CD14-positive monocyte (primary cell): ENCODE measurements at places on chromosomes 4 and X. TPM values are rescaled to one million over a fixed set of nuclear protein-coding genes. Genes with fewer than 3 reads are reported as not detected.
A peak's percentile ranks its signal among the peaks of the same experiment; 100 is the strongest.

Gene CXXC4
- polyA plus RNA-seq, result not detected

Gene GUCY1B1
- polyA plus RNA-seq, result 0.89 TPM

Gene CLCN3
- polyA plus RNA-seq, result 1.3 and 5.3 TPM in 2 replicates

Gene CCNB3
- not detected for polyA plus RNA-seq

Gene CENPVL1
- polyA plus RNA-seq, result not detected

Gene CNKSR2
- not detected for polyA plus RNA-seq

Gene SMIM31
- not detected for polyA plus RNA-seq

Gene CDS1
- polyA plus RNA-seq, result 0.13 TPM

Gene DCAF8L2
- polyA plus RNA-seq, result not detected

Gene PLP1
- not detected in 2 replicates for polyA plus RNA-seq

Gene STOX2
- not detected for polyA plus RNA-seq

Gene XAGE1A
- polyA plus RNA-seq, result not detected

DNA sequence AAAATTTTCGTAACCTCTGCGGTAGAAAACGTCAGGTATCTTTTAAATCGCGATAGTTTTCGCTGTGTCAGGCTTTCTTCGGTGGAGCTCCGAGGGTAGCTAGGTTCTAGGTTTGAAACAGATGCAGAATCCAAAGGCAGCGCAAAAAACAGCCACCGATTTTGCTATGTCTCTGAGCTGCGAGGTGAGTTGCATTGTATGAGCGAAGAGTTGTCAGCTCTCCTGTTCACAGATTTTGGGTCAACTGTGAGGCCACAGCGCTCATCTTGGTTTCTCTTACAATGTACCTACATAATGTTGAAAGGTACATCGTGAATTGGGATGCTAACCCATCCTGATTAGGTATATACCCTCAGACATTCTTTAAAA, 486 bp downstream of the CLCN3 start:
- H3K36me3 ChIP-seq, result no peaks in the 10 kb centered on the region
- peak overlapping the region; percentile 95 for H3K4me3 ChIP-seq
- peak overlapping the region; percentile 99 for H3K27ac ChIP-seq
- DNase-seq, result peak; percentile 12
- peaks cover 28% of the 10 kb centered on the region for H3K4me1 ChIP-seq

DNA sequence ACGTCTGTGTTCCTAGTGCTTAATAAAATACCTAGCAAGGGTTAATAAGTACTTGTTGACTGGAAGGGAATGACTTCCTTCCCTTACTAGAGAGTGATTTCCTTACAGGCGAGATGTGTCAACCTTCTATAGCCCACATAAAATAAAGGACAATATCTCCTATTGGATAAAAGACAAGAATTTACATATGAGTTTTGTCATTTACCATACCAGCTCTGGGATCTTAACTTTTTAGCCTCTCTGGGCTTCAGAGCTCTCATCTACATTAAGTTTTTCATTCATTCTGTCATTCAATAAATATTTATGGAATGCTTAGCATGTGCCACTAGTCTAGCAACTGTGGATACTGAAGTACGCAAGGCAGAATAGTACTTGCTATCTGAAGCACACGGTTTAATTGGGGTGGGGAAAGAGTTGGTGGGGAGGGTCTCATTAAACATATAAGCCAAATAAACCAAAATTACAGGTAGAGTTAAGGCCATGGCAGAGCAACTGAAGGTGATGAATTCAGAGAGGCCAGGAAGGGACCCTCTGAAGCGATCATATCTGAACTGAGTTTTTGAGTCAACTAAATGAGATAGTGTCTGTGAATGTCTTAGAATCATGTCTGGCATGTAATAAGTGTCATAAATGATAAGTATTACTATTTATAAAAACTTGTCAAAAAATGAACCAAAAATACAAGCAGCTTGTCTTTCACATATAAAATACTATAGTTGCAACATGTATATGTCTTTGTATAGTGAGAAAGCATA, 91.6 kb upstream of the BMP2K start:
- H3K27ac ChIP-seq, result no peak overlapping the region
- no peaks in the 10 kb centered on the region for H3K36me3 ChIP-seq
- H3K27me3 ChIP-seq, result no peaks in the 10 kb centered on the region
- no peak overlapping the region for H3K4me3 ChIP-seq
- no peaks in the 10 kb centered on the region for H3K4me1 ChIP-seq

- no peak overlapping the region for H3K27ac ChIP-seq
- no peaks in the 10 kb centered on the region for H3K36me3 ChIP-seq
- H3K27me3 ChIP-seq, result no peaks in the 10 kb centered on the region
- no peak overlapping the region for H3K4me3 ChIP-seq
These were observed 83.2 kb downstream of the SH3KBP1 start for GRCh38 chrX:19804151-19804550.

DNA sequence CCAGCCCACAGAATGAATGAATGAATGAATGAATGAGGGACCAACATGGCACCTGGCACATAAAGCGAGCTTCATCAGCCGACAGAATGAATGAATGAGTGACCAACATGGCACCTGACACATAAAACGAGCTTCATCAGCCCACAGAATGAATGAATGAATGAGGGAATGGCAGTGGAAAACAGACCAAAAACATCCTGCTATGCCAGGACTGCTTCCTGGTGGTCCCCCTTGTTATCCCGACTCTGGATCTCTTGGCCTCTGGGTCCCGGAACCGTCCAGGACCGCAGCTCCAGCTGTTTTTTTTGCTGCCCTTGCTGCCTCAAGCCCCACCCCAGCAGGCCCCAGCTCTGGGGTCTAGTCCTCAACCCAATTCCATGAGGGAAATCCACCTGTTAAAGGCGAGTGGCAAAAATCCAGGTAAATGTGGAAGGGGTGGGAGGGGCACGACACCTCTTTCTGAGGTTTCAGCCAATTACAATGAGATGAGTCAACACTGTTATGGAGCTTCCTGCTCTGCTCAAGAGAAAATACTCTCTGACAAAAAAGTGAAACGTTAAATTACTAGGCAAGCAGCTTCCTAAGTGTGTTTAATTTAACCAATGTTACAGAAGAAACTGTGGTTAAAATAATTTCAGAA, 72.0 kb upstream of the MTNR1A start:
- H3K36me3 ChIP-seq, result no peaks in the 10 kb centered on the region
- no peak for DNase-seq
- H3K4me3 ChIP-seq, result no peak overlapping the region
- H3K4me1 ChIP-seq, result no peaks in the 10 kb centered on the region
- no peaks in the 10 kb centered on the region for H3K27me3 ChIP-seq

- no peak for DNase-seq
- no peak overlapping the region for H3K4me3 ChIP-seq
- peaks cover 4% of the 10 kb centered on the region for H3K4me1 ChIP-seq
- H3K27ac ChIP-seq, result no peak overlapping the region
- H3K27me3 ChIP-seq, result no peaks in the 10 kb centered on the region
These were observed 20.2 kb downstream of the CCNG2 start for GRCh38 chr4:77177199-77177598.

GRCh38 chrX:144715337-144715736, 532.0 kb upstream of the SPANXN1 start:
- no peak for DNase-seq
- H3K36me3 ChIP-seq, result no peaks in the 10 kb centered on the region
- H3K27me3 ChIP-seq, result no peaks in the 10 kb centered on the region
- H3K4me3 ChIP-seq, result no peak overlapping the region
- no peaks in the 10 kb centered on the region for H3K4me1 ChIP-seq

- H3K4me1 ChIP-seq, result no peaks in the 10 kb centered on the region
- DNase-seq, result no peak
These were observed 1049.8 kb upstream of the GRIA3 start for GRCh38 chrX:122134291-122134690.

GRCh38 chr4:149031399-149031798, 589.2 kb upstream of the NR3C2 start:
- no peak overlapping the region for H3K27ac ChIP-seq
- no peak for DNase-seq
- H3K4me3 ChIP-seq, result no peak overlapping the region
- H3K4me1 ChIP-seq, result no peaks in the 10 kb centered on the region
- H3K36me3 ChIP-seq, result no peaks in the 10 kb centered on the region
- H3K27me3 ChIP-seq, result no peaks in the 10 kb centered on the region

DNA sequence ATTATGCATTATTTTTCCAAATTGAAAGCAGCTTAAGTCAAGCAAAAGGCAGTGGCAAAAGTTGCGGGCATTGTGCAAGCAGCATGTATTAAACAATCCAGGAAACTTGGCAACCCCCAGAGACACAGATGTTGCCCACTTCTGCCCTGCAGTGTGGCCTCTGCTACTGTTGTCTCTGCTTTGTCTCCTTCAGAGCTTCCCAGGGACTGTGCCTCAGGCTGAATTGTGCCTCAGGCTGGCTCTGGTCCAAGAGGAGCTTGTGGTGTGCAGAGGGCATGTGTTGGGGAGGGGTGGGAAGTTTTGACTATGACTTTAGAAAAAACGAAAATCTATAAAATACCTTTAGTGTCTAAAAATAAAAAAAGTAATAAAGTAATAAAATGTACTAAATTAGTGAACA, 201.4 kb downstream of the CCSER1 start:
- DNase-seq, result no peak
- H3K4me1 ChIP-seq, result peaks cover 4% of the 10 kb centered on the region
- no peaks in the 10 kb centered on the region for H3K36me3 ChIP-seq
- H3K27ac ChIP-seq, result no peak overlapping the region

GRCh38 chr4:65535113-65535512, 135.2 kb downstream of the EPHA5 start:
- no peaks in the 10 kb centered on the region for H3K36me3 ChIP-seq
- DNase-seq, result no peak
- H3K27me3 ChIP-seq, result no peaks in the 10 kb centered on the region
- no peaks in the 10 kb centered on the region for H3K4me1 ChIP-seq
- no peak overlapping the region for H3K27ac ChIP-seq

DNA sequence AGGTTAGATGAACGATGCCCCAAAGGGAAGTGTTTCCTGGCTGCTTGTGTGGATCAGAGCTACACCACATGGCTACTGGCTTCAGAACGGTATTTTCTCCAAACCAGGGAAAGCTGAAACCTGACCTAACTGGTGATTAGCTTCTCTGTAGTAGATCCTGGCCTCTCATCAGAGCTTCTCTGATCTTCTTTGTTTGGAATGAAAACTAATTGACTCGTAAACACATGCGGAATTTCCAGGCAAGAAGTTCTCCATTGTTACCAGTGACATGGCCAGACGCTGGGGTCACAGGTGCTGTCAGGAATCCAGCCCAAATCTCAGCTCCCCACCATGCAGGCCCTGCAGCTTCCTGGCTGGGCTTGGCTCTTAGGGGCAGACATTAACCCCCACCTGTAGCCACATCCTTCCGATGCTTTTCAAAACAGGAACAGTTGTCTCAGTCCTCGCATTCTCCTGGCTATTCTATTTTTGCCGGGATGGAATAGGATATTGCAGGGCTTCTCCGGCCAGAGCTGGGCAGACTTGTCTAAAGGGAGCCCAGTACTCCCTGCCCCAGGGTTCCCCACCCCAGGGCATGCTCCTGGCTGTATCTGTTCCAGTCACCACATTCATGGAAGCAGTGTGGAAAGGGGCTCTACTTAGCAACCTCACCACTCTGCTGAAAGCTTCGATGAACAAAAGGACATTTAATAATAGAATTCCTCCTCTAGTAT, 305.4 kb upstream of the F9 start:
- no peaks in the 10 kb centered on the region for H3K36me3 ChIP-seq
- H3K4me1 ChIP-seq, result no peaks in the 10 kb centered on the region
- H3K27ac ChIP-seq, result no peak overlapping the region
- H3K4me3 ChIP-seq, result no peak overlapping the region

GRCh38 chrX:107197319-107197718, 8.9 kb downstream of the NUP62CL start:
- H3K27me3 ChIP-seq, result no peaks in the 10 kb centered on the region
- H3K27ac ChIP-seq, result no peak overlapping the region
- DNase-seq, result no peak
- no peaks in the 10 kb centered on the region for H3K36me3 ChIP-seq
- H3K4me3 ChIP-seq, result no peak overlapping the region
- no peaks in the 10 kb centered on the region for H3K4me1 ChIP-seq

GRCh38 chr4:156547439-156547838, 424.2 kb downstream of the PDGFC start:
- no peaks in the 10 kb centered on the region for H3K36me3 ChIP-seq
- DNase-seq, result no peak
- H3K4me3 ChIP-seq, result no peak overlapping the region
- peaks cover 6% of the 10 kb centered on the region for H3K4me1 ChIP-seq
- no peaks in the 10 kb centered on the region for H3K27me3 ChIP-seq

DNA sequence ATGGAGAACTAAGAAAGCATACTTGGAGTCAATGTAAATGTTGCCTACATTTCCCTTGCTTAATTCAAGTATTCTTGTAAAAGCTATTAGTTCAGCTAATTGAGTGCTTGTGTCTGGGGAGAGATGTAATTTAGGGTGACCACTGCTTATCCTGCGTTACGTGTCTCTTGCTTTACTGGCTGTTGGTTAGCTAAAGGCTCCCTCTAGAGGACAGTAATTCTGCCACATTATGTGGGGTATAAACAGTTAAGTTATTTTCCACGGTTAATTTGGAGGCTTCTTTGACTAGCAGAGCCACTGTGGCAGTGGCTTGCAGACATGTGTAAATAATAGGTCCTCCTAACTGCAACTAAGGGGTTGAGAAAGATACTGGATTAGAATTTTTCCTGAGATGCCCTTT, 25.3 kb upstream of the NAF1 start:
- no peaks in the 10 kb centered on the region for H3K27me3 ChIP-seq
- no peaks in the 10 kb centered on the region for H3K36me3 ChIP-seq
- no peak for DNase-seq
- H3K4me1 ChIP-seq, result no peaks in the 10 kb centered on the region
- no peak overlapping the region for H3K27ac ChIP-seq
- H3K4me3 ChIP-seq, result no peak overlapping the region

DNA sequence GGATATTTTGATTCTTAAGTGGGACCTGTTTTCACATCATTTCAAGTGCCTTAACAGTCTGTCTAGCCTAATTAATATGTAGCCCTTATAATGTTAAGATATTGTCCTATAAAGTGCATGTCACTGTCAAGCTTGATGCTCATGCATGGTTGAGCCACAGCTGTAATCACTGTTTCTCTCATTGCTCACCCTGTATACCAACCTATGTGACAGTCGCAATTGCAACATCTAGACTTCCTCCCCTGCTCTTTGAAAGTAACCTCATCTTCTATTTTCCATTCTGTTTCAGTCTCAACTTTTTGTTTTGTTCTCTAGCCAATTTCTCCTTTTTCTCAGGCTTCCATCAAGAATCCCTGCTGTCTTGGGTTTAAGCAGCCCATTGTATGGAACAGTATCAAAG, 24.4 kb upstream of the MSL3 start:
- no peaks in the 10 kb centered on the region for H3K4me1 ChIP-seq
- H3K4me3 ChIP-seq, result no peak overlapping the region
- no peaks in the 10 kb centered on the region for H3K27me3 ChIP-seq
- no peaks in the 10 kb centered on the region for H3K36me3 ChIP-seq

- H3K4me3 ChIP-seq, result no peak overlapping the region
- H3K4me1 ChIP-seq, result no peaks in the 10 kb centered on the region
- no peak overlapping the region for H3K27ac ChIP-seq
- H3K36me3 ChIP-seq, result no peaks in the 10 kb centered on the region
- H3K27me3 ChIP-seq, result no peaks in the 10 kb centered on the region
These were observed 19.8 kb upstream of the FAM9A start for GRCh38 chrX:8820910-8821527.

GRCh38 chrX:36314303-36314702, 394.8 kb downstream of the CFAP47 start:
- no peak overlapping the region for H3K27ac ChIP-seq
- no peaks in the 10 kb centered on the region for H3K4me1 ChIP-seq
- no peaks in the 10 kb centered on the region for H3K36me3 ChIP-seq
- DNase-seq, result no peak

- peaks cover 15% of the 10 kb centered on the region for H3K4me1 ChIP-seq
- H3K36me3 ChIP-seq, result no peaks in the 10 kb centered on the region
- no peaks in the 10 kb centered on the region for H3K27me3 ChIP-seq
- H3K27ac ChIP-seq, result no peak overlapping the region
- peak; percentile 76 for DNase-seq
- peak overlapping the region; percentile 34 for H3K4me3 ChIP-seq
These were observed 85.2 kb upstream of the LNX1 start for GRCh38 chr4:53676402-53676871.
